ENCODE measurements at places on chromosomes 1 and 21.

DNA sequence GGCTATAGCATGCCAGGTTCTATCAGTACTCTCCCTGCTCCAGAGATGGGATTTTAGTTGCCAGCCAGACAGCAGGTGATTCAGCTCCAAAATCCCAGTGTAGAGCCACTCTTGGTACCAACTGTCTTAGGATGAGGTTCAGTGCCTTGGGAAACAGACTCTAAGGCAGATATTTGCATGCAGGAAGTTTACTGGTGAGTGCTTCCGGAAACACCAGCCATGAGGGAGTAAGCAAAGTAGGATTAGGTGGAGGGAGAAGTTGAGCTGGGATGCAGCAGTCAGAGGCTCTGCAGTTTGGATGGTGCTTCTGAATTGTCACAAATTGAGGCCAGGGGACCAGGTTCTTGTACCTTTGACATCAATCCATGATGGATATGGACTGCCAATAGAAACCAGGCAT is 207.5 kb upstream of the JUN start:
- no peak for DNase-seq

DNA sequence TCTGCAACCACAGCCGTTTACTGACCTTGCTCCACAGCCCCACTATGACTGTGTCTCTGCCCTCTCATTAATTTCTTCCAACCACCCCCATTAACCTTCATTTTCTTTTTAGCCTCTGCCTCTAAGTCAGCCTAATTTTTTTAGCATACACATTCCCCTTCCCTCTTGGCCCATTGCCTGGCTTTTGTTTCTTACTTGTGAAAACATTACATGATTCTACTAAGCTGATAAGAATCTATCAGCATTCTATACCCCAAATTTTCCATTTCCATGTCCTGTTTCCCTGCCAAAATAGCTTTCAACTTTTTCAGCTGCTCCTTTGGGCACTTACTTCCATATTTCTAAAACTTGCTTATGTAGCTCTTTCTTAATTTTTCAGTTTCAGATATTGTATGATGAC is 79.8 kb downstream of the PCP4 start:
- no peak for DNase-seq

DNA sequence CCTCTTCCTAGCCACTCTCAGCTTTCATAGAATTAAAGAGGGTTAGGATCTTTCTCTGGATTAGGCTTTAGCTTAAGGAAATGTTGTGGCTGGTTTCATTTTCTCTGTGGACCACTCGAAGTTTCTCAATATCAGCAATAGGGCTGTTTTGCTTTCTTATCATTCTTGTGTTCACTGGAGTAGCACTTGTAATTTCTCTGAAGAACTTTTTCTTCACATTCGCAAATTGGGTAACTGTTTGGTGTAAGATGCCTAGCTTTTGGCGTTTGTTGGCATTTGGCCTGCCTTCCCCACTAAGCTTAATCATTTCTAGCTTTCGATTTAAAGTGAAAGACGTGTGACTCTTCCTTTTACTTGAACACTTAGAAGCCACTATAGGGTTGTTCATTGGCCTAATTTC is 210.8 kb upstream of the PROX1 start:
- no peak for DNase-seq

DNA sequence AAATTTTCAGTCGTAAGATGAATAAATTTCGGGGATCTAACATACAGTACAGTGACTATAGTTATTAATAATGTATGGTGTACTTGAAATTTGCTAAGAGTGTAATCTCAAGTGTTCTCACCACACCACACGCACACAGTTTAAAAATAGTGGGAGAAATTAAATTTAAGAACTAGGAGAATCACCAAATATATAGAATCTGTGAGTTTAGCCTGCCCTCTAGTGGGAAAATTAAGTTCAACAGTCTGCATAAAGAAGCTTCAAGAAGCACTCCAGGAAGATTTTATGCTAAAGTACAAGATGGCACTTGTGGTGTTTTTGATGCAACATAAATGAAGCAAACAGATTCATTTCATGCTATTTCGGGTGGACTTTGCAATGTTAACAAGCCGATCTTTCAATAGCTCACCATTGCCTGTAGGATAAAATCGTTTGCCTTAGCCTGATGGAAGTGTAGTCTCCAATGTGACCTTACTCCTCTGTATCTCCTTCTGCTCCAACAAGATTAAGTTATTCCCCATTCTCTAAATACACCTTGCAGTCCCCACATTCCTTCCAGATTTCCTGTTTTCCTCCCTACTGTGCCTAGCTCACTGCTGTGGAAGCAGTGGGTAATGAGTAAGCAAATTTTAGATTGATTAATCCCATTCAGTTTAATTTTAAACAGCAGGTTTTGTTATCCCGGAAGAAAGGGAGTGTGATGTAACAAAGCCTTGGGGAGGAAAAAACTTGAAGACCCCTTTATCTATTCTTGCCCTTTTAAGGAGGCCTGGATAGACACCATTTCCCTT is 8.7 kb upstream of the PIK3C2B start:
- DNase-seq = peak; percentile 57

- peak; percentile 20 for DNase-seq
These were observed 322.4 kb upstream of the DEPDC1 start for GRCh38 chr1:68819190-68819829.

- DNase-seq = no peak
These were observed 38.5 kb upstream of the SLC19A1 start for GRCh38 chr21:45580576-45581321.

DNA sequence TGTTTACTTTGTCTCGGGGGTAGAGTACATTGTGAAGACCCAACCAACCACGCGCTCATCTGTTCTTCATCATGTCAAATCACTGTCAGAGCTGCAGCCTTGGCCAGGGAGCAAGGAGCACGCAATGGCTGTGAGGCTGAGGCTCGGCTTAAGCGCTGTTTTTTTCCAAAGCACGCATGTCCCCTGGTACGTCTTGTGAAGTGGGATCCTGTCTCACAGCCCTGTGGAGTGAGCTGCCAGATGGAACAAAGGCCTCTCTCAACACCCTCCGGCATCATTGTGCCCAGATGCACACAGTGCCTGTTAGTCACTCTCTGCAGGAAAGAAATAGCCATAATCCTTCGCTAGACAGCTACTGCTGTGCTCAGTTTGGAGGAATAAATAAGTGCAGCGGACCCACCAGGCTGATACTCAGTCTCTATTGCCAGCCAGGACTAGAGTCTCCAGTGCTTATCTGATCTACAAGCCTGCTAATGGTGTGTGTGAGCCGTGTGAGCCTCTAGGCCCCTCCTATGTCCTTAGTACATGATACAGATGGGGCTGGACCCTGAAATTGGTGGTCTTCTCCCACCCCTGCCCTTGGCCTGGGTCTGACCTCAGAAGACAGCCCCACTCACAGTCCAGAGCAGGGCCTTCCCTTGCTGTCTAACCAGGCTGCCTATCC is 91.3 kb upstream of the COA6 start:
- DNase-seq = no peak

- DNase-seq = no peak
These were observed 161.7 kb downstream of the ZSCAN20 start for GRCh38 chr1:33634143-33634542.

DNA sequence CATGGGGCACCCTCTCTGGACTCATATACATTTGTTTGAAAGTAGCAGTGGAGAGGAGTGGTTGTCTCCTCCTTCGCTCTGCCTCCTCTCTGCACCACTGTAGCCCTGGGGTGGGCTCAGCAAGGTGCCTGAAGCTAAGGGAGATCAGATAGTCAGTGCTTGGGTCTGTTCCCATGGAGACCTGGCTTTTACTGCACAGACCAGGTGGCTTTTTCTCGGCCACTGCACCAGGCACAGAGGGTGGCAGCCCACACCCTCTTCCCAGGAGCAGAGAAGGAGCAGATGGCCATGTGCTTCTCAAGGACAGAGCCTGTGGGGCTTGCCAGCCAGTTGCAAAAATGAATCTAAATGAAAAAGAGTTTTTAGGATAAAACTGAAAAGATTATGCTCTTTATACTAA is 123.4 kb upstream of the KCNK1 start:
- no peak for DNase-seq

- DNase-seq = no peak
These were observed 627.4 kb downstream of the LMO4 start for GRCh38 chr1:87956072-87956471.
